Activated CD8-positive, alpha-beta T cell treated with anti-CD3 and anti-CD28 coated beads, Interleukin-2, amount 10 ng/mL, durations not matched to agents 7 days and 5 days (primary cell): ENCODE measurements at places on chromosomes 2 and 18.

DNA sequence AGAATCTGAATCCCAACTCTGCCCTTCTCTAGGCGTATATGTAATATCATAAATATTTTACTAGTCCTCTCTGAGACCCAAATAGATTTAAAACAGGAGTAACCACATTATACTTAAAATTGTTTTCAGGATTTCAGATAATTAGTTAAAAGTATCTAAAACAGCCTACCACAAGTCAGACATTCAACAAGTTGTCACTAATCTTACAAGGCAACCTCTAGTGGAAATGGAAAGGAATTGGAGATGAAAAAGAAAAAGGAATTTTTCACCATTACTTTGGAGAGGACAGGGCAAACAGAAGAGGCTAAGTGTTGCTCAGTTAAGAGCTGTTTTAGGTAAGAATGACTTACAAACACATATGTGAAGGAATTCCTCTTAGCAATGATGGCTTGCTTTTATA, 11.4 kb downstream of the CUL3 start:
- H3K27ac ChIP-seq: no peak overlapping the region
- no peak overlapping the region for H3K4me3 ChIP-seq
- peaks cover 58% of the 10 kb centered on the region for H3K4me1 ChIP-seq
- H3K27me3 ChIP-seq: no peaks in the 10 kb centered on the region
- no peak for DNase-seq
- peaks cover 20% of the 10 kb centered on the region for H3K36me3 ChIP-seq

DNA sequence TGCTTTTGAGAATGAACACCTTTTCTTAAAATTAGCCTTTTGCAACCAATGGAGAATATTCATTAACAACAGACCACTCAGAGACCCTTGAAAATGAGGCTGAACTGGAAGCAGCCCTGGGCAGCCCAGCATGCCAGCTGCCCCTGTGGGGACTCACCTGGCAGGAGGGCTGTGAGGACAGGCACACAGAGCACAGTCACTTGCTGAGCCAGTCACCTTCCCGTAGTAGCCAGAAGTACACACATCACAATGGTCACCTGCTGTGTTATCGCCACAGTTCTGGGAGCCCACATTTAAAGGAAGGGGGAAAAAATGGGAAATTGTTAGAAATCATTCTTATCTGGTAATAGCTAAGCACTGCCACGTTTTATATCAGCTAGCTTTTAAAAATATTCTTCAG, 115.5 kb downstream of the LAMA1 start:
- no peaks in the 10 kb centered on the region for H3K4me1 ChIP-seq
- H3K36me3 ChIP-seq: no peaks in the 10 kb centered on the region
- H3K27me3 ChIP-seq: no peaks in the 10 kb centered on the region
- no peak overlapping the region for H3K4me3 ChIP-seq
- H3K27ac ChIP-seq: no peak overlapping the region

DNA sequence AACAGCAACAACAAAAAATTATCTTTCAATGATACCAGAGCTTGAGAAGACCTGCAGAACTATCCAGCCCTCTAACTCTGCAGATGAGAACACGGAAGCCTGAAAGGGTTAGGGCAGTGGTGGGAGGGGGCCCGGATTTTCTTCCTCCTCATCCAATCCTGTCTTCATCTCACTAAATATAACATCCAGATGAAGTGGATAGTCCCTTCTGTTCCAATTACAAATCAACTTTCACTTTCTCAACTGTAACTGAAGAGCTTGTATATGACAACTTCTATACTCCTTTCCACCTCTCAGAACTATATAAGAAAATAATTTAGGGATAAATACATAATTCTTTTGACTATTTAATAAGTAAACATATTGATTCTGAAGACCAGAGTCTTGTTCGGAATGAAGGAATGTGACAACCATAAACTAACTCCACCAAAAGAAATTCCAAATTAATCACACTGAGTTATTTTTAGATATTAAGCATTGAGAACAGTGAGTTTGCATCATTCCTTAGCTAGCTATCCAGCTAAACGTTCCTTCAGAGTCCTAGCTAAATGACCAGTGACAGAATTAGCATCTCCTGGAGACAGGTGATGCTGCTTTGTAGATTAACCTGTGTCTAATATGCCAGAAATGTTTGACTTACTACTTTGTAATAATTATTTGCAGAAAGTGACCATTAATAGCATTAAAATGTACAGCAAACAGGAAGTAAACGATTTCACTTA, 32.7 kb downstream of the SFT2D3 start:
- no peak overlapping the region for H3K27ac ChIP-seq
- H3K27me3 ChIP-seq: no peaks in the 10 kb centered on the region
- H3K36me3 ChIP-seq: peaks cover 22% of the 10 kb centered on the region
- DNase-seq: no peak
- H3K4me1 ChIP-seq: no peaks in the 10 kb centered on the region
- no peak overlapping the region for H3K4me3 ChIP-seq

GRCh38 chr18:75846321-75846720, 418.8 kb upstream of the SMIM21 start:
- H3K4me1 ChIP-seq: no peaks in the 10 kb centered on the region
- H3K36me3 ChIP-seq: no peaks in the 10 kb centered on the region
- DNase-seq: no peak
- no peak overlapping the region for H3K27ac ChIP-seq
- no peak overlapping the region for H3K4me3 ChIP-seq

DNA sequence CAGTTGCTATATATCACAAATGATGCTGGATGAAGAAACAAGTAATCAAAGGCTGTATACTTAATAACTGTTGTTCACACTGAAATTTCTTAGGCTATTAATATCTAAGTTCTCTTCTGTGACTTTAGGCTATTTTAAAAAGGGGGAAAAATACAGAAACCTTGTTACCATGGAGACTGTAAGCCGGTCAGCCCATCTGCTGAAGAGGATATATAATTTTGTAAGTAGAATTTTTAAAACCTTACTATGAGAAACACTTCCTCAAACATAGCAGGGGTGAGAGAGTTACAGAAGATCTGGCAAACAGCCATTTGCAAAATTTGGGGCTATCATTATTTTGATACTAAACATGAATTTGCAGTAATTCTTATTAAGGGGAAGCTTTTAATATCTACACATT, 27.8 kb downstream of the CACNB4 start:
- no peaks in the 10 kb centered on the region for H3K4me1 ChIP-seq
- no peaks in the 10 kb centered on the region for H3K27me3 ChIP-seq
- no peak overlapping the region for H3K27ac ChIP-seq
- no peak overlapping the region for H3K4me3 ChIP-seq
